ENCODE measurements at places on chromosomes 7 and 10.

- no peak for DNase-seq
These were observed 40.1 kb downstream of the IQUB start for GRCh38 chr7:123494193-123494796.

- DNase-seq, result no peak
These were observed 822 bp downstream of the SAMD9L start for GRCh38 chr7:93147363-93147762.

DNA sequence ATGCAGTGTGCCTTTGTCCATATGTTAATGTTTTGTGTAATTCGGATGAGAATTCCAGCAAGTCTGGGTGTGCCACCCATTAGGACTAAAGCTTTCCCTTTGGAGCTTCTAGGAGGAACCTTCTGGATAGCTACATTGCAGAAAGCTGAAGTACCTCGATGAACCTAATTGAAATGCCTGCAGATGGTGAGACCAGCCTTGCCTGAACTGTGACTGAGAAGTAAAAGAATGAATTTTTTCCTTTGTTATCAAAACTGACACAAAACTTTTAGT is 31.1 kb upstream of the FBXW4 start:
- no peak for DNase-seq

- DNase-seq, result no peak
These were observed 77.5 kb downstream of the SEPTIN7 start for GRCh38 chr7:35878351-35878750.

DNA sequence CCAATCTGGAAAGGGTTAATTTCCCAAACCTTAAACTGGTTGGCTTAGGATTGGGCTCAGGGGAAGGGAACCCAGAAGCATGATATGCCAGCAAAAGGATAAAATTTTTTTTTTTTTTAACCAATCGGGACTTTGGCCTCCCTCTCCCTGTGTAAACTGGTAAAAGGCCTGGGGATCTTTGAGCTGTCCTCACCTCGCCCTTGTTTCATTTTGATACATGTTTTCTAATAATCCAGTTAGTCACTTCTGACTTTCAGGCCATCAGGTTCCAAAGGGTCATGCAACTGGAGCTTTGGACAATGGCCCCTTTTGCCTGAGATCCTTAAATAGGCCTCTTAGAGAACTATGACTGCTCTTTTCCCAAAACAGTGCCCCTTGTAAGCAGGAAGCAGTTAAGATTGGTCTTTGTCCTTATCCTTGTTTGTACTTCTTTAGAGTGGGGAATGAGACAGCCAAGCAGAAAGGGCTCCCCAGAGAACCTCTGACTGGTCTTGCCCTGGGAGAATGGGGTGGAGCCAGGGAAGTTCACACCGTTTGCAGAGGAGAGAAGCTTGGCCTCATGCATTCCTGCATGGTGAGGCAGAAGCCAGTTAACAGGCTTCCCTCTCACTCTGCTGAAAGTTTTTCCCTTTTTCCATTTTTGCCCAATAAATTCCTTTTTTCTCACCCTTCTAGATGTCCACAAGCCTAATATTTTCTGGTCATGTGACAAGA is 424.2 kb upstream of the CNTNAP2 start:
- DNase-seq, result no peak

- DNase-seq, result no peak
These were observed 27.9 kb downstream of the LRRC20 start for GRCh38 chr10:70354556-70354955.

GRCh38 chr10:123413353-123413752 is 252.8 kb upstream of the GPR26 start:
- no peak for DNase-seq

DNA sequence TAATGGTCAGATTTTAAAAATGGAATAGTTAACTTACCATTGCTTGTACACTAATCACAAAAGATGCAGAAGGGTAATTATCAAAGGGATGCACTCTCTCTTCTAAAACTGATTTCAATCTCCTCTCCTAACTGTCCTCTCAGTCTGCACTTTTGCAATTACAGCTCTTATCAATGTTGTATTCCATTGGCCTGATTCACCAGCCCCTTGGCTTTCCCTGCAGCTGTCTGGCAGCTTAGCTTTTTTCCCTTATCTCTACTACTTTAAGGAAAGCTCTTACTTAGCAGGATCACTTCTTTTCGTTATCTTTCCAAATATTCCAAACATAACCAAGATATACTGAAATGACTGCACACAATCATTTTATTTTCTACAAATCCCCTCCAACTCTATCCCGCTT is 448.8 kb downstream of the GRM8 start:
- DNase-seq, result no peak

DNA sequence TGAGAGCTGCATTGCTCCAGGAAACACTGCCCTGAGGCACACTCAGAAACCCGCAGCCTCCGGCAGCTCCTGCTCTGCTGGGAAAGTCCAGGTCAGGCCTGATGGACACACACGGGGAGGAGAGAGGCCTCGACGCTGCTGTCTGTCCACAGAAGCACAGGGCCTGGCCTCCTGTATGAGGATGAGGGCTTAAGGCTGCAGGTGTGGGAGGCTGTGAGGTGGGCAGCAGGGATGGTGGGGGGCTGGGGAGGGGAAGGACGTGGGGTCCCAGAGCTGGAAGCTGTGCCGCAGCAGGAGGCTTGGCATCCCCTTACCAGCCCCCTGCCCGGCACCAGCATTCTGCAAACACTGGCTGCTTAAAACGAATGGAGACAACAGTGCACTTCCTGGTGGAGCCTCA is 186.2 kb downstream of the DNAJB6 start:
- no peak for DNase-seq

DNA sequence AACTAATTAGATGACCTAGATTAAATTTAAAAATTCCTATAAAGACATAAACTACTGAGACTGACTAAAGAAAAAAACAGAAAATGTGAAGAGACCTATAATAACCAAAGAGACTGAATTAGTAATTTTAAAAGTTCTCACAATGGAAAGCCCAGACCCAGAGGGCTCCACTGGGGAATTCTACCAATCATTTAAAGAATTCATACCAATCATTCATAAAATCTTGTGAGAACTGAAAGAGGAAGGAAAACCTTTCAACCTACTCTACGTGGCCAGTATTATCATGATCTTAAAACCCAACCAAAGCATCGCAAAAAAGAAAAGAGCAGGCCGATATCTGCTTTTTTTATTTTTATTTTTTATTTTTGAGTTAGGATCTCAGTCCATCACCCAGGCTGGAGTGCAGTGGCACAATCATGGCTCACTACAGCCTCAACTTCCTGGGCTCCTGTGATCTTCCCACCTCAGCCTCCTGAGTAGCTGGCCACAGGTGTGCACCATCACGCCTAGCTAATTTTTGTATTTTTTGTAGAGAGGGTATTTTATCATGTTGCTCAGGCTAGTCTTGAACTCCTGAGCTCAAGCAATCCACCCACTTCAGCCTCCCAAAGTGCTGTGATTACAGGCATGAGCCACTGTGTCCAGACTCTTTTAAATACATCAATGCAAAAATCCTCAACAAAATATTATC is 48.6 kb downstream of the DGKI start:
- DNase-seq, result no peak

DNA sequence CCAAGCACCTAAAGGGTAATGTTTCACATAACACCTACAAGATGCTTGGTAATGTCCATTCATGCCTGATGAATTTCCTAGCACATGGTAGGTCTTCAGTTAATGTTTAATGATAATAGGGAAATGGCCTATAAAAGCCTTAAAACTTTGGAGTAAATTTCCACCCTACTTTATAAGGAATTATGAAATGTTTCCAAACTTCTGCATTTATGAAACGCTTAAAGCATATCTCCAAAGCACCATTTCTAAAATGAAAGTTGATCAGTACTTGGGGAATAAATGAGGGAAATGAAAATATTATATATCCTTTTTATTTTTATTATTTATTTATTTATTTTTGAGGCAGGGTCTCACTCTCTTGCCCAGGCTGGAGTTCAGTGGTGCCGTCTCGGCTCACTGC is 51.8 kb downstream of the INPP5F start:
- DNase-seq, result no peak

- no peak for DNase-seq
These were observed 21.8 kb downstream of the ANK3 start for GRCh38 chr10:60367901-60368300.

GRCh38 chr7:81007051-81007450 is 88.2 kb upstream of the SEMA3C start:
- DNase-seq, result no peak

DNA sequence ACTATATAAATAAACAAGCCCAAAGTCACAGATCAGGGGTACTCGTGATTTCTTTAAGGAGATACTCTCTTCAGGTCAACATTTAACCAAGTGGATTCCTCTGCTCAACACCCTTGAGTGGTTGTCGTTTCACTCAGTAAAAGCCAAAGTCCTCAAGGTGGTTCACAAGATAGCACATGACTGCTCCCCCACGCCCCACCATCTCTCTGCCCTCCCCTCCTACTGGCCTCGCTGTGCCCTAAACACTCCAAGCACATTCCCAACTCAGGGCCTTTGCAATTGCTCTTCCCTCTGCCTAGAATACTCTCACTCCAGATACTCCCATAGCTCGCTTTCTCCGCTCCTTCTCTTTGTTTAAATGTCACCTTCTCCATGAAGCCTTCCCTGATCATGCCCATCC is 72.1 kb upstream of the FHIP2A start:
- no peak for DNase-seq

GRCh38 chr7:145681159-145681558 is 435.4 kb upstream of the CNTNAP2 start:
- DNase-seq, result no peak

DNA sequence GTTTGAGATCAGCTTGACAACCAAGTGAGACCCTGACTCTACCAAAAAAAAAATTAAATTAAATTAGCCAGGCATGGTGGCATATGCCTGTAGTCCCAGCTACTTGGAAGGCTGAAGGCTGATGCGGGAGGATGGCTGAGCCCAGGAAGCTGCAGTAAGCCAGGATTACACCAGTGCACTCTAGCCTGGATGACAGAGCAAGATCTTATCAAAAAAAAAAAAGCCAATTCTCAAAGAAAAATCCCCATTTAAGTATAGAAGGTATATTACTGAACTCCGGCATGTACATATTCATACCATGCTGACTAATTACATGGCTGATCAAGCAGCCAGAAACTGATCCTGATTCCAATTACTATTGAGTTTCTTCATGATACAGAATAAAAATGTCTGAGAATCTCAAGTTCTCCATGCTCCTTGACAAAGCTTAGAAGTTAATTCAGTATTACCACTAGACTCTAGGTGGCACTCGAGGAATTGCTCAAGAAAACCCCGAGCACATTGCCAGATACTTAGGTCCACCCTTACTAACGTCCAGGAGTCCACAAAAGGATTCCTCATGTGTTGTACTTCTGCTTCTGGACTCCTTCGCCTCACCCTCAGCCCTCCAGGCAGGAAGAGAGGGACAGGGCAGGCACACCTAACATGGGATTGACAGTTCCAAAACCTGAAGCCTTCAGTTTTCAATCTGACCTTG is 148.9 kb downstream of the PARD3 start:
- DNase-seq, result no peak

- DNase-seq, result no peak
These were observed 5.2 kb downstream of the SEMA3E start for GRCh38 chr7:83643739-83644138.

DNA sequence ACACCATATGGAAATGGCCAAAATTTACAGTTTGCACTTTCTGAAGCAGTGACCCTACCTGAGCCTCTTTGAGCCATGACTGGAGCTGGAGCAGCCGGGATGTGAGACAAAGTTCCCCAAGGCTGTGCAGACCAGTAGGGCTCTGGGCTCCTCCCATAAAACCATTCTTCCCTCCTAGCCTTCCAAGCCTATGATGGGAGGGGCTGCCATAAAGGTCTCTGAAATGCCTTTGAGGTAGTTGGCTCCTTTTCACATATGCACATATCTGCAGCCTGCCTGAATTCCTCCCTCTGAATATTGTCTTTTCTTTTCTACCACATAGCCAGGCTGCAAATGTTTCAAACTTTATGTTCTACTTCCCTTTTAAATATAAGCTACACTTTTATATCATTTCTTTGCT is 516.6 kb upstream of the POM121L12 start:
- DNase-seq, result no peak

DNA sequence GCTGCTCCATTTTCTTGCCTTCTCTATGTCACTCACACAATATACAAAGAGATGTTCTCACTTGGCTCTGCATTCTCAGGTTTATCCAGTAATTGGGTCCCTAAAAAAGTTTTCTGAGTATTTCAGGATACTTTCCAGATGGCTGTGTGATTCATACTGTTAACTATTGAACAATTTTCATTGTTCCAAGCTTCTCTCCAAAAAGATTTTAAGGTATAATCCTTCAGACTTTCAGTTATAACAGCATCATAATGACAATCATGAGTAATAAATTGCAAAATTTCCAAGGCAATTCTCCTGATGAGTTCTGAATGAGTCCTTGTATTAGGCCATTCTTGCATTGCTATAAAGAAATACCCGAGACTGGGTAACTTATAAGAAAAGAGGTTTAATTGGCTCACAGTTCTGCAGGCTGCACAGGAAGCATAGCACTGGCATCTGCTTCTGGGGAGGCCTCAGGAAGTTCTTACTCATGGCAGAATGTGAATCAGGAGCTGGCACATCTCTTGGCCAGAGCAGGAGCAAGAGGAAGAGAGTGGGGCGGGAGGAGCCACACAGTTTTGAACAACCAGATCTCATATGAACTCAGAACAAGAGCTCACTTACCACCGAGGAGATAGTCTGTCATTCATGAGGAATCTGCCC is 148.1 kb downstream of the SLC16A9 start:
- no peak for DNase-seq

GRCh38 chr7:16916105-16916639 is 34.4 kb upstream of the AGR3 start:
- no peak for DNase-seq

DNA sequence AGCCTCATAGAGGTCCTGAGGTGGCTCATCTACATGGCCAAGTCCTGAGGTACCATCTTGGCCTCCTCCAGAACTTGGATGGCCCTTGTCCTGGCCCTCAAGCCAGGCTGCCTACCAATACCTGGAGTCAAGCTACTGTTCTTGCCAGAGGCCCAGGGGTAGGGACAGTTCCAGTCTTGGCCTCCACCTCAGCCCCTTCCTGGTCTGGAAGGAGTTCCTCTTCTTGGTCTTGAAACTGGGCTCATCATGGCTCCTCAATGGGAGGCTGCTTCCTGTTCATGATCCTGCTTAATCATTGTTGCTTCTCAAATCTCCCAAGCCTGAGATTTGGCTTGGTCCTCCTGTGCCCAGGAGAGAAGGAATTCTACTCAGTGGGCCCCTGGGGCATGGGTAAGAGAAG is 3.9 kb downstream of the HPS6 start:
- no peak for DNase-seq

DNA sequence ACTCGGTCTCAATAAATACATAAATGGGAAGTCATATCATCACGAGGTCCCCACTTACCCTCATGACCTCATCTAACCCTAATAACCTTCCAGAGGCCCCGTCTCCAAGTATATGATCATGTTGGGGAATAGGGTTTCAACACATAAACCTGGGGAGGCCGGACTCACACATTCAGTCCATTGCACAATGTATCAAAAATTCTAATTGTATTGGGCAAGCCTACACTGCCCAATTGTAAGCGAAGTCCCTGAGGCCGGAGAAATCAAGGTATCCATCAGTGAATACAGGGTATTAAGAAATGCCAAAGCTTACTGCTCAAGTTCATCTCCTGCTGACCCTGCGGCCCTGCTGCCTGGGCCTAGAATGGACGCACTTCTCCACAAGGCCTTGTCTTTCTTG is 69.6 kb downstream of the PARP12 start:
- DNase-seq, result no peak

All from T-helper 2 cell (primary cell).